ENCODE measurements at places on chromosomes 16 and 17. TPM values are rescaled to one million over a fixed set of nuclear protein-coding genes. Genes with fewer than 3 reads are reported as not detected.

The NPIPB4 gene
- 75.5 TPM for total RNA-seq

The TPSG1 gene
- not detected for total RNA-seq

The DBF4B gene
- total RNA-seq, result 1.3 TPM

The ATP2C2 gene
- total RNA-seq, result not detected

The SGF29 gene
- total RNA-seq, result 18.4 TPM

The TERB1 gene
- 0.42 TPM for total RNA-seq

The WNK4 gene
- 0.10 TPM for total RNA-seq

The FOXF1 gene
- total RNA-seq, result under 0.01 TPM

The GRIN2C gene
- total RNA-seq, result not detected

The OTOA gene
- total RNA-seq, result 0.31 TPM

The ZNF19 gene
- 2.6 TPM for total RNA-seq

The ACE gene
- 1.3 TPM for total RNA-seq
